ENCODE measurements at places on chromosomes 13 and 19.

- no peak for DNase-seq
Observed at GRCh38 chr13:20652946-20653345, 50.6 kb upstream of the IL17D start.

DNA sequence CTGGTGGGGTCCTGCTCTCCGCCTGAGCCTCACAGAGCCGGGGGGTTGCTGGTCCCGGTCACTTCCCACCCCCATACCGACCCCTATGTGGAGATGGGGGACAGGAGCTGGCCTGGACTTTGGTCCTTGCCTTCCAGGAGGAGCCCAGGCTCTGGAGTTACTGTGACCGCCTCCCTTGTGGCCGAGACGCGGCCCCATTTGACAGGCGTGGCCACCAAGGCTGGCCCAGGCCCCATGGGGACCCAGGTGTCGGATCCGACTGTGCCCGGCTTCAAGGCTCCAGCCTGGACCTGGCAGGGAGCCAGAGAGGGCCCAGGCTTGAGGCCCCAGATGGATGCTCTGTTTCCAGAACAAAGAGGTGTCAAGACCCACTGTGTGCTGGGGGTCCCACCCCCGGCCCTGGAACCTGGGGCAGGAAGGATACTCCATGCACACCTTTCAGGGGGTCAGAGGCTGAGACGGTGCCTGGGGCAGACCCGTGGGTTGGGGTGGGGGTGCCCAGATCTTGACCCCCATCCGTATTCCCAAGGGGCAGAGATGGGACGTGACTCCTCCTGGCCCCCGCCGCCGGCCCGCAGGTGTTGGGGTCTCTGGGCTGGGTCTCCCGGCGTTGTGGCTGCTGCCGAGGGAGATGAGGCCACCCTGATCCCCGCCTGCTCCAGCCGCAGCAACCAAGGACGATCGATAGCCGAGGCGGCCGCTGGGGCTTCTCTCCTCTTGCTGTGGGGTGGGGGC, 47.8 kb upstream of the TCF3 start:
- DNase-seq: no peak

- no peak for DNase-seq
Observed at GRCh38 chr13:97191142-97191541, 31.0 kb upstream of the MBNL2 start.

- no peak for DNase-seq
Observed at GRCh38 chr13:68378294-68378693, 1148.2 kb upstream of the PCDH9 start.

DNA sequence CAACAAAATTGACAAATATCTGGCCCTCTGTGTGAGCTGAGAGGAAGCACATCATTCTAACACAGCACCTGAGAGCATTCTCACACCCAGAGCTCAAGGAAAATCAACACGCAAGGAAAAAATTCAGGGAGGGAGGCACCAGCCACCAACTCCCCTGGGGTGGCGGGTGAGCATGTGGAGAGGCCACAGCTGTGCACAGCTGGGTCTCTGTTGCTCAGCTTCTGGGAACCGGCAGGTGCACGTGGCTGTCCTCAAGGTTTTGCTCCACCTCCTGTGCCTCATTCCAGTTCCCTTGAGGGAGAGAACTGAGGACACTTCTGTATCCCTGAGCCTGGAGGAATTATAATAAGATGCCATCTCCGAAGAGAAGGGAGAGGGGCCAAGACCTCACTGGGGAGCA, 134.0 kb downstream of the USP12 start:
- no peak for DNase-seq

- no peak for DNase-seq
Observed at GRCh38 chr13:61935710-61936109, 520.1 kb upstream of the PCDH20 start.

- DNase-seq: no peak
Observed at GRCh38 chr13:42497798-42498197, 76.2 kb upstream of the TNFSF11 start.

DNA sequence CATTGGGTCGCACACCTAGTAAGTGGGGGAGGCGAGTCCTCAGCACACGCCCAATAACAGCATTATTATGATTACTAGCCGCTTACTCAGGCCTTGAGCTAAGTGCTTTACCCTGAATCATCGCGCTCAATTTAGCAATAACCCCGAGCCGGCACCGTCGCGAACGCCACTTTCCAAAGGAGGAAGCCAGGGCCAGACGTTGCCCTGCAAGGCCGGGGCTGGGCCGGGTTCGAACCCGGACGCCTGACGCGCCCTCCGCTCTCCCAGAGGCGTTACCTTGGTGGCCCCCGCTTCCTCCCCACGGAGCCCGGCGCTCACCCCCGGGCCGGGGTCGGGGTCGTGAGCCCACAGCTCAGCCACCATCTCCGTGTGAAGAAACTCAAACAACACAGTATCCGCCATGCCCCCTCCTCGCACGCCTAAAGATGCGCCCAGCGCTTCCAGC, at the start of gene TRAPPC6A:
TSS of gene TRAPPC6A (minus strand) at position 421 of the 445 bp plus-strand sequence. CDS start at position 402, 19 bp downstream.
- no peak for DNase-seq

DNA sequence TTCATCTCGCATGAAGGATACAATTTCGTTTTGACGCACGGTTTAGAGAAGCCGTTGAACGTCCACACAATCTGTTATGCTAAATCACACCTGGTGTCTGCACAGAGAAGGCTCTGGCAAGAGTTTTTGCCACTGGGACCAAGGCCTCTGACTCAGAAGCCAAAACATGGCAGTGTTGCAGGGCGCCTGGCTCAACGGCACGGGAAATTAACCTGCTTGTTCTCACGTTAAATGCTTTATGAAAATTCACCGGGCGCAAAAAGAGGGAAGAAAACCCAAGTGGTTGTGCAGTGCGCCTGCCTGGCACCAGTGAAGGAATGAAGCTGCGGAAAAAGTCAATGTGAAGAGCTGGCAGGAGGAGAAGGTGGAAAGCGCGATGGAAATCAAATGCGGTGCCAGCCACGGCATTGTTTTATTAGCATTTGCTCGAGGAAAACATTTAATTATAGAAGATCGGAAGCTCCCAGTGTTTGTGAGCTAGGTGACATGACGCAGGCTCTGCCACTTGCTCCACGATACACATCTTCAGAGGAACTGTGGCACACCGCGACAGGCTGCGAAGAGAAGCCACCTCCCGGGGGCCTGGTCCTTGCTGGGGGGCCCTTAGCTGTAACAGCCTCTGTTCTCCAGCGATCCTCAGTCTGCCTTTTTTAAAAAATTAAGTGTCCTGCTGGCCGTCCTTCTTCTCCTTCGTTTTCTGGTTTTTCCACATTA, 126.2 kb downstream of the ZIC5 start:
- no peak for DNase-seq

DNA sequence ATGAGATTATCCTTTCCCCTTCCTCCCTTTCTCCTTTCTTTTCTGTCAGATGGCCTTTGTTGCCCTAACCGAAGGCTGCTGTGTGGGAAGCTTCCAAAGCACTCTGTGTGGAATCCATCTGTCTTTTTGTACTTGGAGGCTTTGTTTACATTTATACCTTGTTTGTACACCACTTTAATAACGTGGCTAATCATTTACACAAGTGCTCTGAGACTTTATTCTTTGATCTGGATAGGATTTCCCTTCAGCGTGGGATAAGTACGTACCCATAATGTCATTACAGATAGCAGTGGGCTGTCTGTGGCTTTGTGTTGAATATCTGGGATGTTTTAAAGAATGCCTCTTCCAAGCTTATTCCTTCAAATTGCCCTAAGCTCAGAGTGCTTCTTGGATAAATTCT, 684.7 kb upstream of the SLITRK5 start:
- DNase-seq: no peak

DNA sequence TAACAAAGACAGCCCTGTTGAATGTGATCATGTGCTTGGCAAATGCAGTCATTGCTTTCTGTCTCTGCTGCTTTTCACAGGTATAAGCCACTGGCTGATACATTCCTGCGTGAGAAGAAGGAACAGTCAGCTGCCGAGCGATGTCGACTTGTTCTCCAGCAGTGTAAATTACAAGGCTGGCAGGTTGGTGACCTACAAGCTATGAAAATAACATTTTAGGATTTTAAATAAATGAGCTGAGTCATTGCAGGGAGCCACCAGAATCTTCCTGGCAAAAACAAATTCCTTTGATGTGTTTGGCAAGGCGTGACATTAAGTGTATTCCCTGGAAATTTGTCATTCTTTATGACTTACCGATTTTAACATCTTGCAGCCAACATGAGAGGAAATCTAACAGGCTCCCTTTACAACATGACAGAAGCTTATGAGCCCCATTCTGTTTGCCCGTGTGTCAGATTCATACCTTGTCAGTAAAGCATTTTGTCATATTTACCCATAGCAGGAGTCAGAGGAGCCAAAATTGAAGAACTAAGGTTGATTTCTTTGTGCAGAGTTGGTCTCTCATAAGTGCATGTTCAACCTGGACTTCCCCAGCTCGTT, 471.4 kb downstream of the MYO16 start:
- no peak for DNase-seq

DNA sequence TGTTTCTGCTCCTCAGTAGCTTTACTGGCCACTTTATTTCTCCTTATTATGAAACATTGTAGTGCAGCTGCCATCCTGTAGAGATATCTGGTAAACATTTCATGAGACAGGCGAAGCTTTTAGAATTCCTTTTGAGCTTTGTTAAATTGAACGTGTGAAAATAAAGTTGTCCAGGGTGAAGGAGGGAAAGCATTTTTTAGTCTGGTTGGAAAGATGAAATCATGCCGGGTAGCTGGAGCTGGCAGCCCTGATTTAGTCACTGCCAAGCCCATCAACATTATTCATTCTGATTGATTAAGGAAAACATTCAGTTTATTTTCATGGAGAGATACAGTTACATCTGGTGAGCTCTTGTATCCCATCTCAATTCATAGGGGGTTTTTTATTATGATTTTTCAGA, 326.2 kb upstream of the GPC6 start:
- no peak for DNase-seq

Data from cortex of kidney (tissue), 1 donor.